ENCODE measurements at places on chromosomes 4 and X. TPM values are rescaled to one million over a fixed set of nuclear protein-coding genes. Genes with fewer than 3 reads are reported as not detected.

GPRASP1 gene
- total RNA-seq = 26.7 TPM

MAGEA12 gene
- total RNA-seq = not detected

N4BP2 gene
- total RNA-seq = 8.9 TPM

PTCHD1 gene
- total RNA-seq = 0.04 TPM

GRCh38 chr4:148449921-148450320, 7.7 kb upstream of the NR3C2 start:
- DNase-seq = no peak

DNA sequence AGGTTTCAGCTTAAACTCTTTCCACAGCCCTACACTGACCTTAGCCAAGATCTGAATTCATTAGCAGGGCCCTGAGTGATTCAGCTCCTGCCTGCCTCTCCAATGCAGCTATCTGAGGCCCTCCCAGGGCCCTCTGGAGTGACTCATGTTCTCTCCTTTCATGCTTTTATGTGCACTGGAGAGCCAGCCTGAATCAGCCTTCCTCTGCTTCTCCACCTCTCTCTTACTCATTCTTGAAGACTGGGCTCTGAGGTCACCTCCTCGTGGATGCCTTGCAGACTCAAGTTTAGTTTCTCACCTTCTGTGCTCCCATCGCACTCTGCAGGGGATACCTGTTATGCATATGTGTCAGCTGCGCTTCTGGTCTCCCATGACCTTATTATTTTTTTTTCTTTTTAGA, 3.1 kb upstream of the OCIAD2 start:
- no peak for DNase-seq

DNA sequence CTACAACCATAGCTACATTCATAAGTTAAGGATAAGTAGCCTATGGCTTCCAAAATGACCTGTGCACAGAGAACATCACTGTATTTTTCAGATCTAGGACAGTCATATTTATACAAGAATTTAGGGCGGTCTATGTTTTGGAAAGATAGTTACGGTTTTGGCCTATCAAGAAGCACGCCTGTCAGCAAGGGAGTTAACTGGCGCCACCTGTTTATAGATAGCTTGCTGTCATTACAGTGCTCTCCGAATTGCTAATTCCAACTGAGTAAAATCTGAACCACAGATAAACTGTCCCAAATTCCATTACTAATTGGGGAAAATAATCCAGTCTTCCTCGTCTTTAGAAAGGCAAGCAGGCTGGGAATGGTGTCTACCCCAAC, 646 bp downstream of the ABCB7 start:
- DNase-seq = no peak

GRCh38 chr4:24923550-24923949, 10.7 kb upstream of the CCDC149 start:
- no peak for DNase-seq

GRCh38 chrX:44039556-44039955, 66.4 kb upstream of the NDP start:
- DNase-seq = no peak

DNA sequence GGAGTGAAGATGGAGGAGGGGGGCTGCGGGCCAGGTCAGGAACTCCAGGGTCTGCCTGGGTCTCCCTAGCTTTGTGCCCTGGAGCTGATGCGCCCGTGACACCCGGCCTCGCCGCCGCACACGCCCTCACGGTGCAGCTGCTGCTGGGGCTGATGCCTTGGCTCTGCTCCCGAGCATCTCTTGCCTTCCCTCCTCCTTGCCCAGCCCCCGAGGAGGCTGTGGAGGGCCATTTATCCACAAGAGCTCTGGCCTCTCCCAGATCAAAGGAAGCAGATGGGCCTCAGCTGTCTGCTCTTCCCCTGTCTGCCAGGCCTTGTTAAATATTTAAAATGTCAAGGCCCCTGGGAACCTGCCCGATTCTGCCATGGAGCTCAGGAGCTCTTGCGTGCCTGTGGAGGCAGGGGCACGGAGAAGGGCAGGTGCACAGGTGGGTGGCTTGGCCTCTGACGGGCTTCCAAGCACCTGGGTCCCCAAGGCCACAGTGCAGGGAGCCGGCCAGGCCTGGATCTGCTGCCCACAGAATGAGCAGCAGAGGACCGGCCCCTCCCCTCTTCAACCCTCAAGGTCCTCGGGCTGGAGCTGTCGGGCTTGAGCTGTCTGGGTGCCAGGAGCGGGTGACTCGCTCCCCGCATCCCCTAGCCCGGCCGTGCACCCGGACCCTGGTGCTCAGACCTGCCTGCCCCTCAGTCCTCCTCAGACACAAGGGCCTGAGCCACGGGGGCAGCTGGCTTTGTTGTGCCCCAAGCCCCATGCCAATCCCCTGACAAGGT, 20.3 kb downstream of the ATP2B3 start:
- no peak for DNase-seq

DNA sequence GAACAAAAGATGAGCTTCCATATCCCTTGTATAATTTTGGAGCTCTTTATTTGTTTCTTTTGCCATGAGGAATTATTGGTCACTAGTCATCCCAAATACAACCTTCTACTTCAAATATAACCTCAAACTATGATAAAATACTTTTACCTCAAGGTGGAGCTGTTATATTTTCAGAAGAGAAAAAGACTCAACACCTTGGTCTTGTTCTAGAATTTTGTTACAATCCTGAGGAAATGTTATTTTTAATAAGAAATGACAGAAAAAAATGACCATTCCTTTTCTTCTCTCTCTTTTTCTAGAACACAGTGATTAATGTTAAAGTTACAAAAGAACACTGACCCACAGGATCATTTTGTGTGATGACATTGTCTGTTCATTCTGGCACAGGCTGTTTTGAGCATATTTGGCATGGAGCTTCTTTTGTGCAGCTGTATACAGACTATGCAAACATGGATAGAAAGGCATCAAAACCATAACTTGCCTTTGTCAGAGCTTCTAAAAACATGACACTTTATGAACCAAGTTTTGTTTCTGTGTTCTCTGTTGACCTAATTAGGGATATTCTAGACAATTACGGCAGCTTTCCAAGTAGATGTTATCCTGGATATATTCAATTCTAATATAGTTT, 159.6 kb upstream of the CTSO start:
- DNase-seq = no peak

- no peak for DNase-seq
Observed at GRCh38 chr4:65401083-65401482, 269.2 kb downstream of the EPHA5 start.

- DNase-seq = no peak
Observed at GRCh38 chr4:141081921-141082395, 51.3 kb downstream of the RNF150 start.

- DNase-seq = no peak
Observed at GRCh38 chr4:57114973-57115372, 4.8 kb upstream of the IGFBP7 start.

- DNase-seq = no peak
Observed at GRCh38 chr4:116531870-116532269, 553.5 kb downstream of the TRAM1L1 start.

GRCh38 chrX:31266203-31267076, 194.6 kb upstream of the FTHL17 start:
- peak; percentile 70 for DNase-seq

DNA sequence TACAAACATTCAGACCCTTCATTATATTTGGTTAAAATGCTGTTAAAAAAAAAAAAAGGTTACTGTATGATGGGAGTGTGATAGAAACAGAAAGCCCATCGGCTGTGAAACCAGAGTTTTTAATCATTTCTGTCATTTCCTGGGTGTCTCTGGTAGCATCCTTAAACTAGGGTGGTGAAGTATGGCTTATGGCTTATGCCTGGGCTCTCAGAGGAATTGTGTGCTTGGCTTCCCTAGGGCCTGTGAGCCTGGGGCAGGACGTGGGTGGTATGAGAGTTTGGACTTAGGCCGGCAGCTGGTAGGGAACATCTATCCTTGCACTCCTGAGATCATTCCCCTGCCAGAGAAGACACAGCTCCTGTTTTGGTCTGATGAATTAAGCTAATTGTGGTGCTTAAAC, 52.2 kb downstream of the DCUN1D4 start:
- DNase-seq = no peak

DNA sequence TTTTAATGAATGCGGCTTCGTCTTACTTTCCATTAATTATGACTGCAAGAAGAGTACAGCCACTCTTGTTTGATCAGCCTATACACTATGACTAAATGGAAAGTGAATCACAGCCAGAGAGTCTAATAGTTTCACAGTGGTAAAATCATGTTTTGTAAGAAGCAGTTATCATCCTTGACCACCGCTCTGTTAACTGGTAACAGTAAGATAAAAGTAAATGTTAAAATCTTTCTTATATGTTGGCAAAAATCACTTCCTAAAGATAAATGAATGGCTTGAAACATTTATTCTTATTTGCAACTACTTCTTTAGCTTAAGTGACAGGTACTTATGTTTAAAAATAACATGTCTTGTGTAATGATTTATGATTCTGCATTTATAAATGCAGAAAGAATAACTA, 13.2 kb downstream of the GALNT7 start:
- DNase-seq = no peak

DNA sequence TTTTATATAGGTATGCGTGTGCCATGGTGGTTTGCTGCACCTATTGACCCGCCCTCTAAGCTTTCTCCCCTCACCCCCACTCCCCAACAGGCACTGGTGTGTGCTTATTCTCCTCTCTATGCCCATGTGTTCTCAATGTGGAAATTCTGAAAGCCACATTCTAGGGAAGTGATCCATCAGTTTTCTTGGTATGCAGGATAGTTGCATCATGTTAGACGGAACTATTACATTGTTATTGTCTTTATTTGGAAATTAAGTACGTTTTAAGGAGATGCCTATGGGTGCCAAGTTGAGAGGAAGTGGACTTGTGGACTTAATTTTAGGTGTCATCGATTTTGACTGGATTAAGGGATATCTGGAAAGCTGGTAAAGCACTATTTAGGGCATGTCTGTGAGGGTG, 204.6 kb downstream of the RBM46 start:
- no peak for DNase-seq

DNA sequence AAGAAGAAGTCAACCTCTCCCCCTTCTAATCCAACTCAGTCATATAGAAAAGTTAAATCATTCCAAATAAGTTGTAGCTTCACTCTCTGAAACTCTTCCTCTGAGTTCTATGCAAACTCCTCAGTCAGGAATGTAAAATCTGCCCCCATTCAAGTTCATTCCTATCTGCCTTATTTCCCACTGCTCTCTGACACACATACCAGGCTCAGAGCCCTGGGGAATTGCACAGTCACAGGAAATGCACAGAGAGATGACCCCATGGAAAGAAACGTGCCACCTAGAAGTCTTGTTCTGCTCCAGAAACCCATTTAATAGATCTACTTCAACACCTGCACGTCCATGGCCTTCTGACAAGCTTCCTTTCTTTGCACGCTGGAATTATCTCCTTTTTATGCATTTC, 236.0 kb upstream of the VCX3A start:
- DNase-seq = no peak

DNA sequence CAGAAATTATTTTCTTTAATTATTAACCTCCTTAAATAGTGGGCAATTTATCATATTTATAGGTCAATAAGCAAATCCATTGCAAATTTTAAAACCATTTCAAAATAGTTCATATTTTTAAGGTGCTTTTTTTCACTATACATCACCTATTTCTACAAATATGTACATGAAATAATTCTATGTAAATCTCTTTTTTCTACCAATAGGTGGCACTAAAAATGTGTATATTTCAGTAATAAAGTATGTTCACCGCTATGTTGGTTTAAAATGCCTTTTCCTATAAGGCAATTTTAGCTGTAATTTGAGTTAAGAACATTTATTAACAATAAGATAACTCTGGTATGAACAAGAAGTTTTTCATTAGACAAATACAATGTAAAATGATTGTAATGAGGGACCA, 672.2 kb downstream of the KCTD8 start:
- no peak for DNase-seq

DNA sequence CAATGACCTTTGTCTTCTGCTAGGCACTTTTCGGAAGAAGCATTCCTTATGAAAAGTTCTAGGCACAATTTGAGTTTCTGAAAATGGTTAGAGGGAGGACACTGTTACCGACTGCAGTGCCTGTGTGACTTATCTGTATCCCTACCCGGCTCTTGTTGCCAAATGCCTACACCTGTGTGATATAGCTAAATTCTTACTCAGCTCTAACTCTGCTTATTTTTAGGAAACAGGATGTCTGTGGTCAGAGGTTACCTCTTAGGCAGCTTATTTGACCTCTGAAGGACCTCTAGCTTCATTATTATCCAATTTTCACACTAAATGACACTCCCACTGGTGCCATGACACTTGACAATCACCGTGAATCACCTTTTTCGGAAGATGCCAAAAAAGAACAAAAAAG, 561.1 kb upstream of the SMIM31 start:
- no peak for DNase-seq

- no peak for DNase-seq
Observed at GRCh38 chr4:89995814-89996213, 101.2 kb downstream of the MMRN1 start.

DNA sequence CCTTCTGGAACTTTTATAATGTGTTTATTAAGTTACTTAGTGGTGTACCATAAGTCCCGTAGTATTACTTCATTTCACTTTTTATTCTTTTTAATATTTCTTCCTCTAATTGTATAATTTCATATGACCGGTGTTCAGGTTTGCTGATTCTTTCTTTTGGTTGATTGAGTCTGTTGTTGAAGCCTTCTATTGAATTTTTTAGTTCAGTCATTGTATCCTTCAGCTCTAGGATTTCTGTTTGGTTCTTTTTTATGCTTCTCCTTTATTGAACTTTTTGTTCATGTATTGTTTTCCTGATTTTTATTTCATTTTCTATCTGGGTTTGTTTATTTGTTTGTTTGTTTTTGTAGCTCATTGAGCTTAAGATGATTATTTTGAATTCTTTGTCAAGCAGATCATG, 8.8 kb downstream of the CEP44 start:
- no peak for DNase-seq

GRCh38 chr4:110248100-110248499, 49.7 kb upstream of the ELOVL6 start:
- no peak for DNase-seq

DNA sequence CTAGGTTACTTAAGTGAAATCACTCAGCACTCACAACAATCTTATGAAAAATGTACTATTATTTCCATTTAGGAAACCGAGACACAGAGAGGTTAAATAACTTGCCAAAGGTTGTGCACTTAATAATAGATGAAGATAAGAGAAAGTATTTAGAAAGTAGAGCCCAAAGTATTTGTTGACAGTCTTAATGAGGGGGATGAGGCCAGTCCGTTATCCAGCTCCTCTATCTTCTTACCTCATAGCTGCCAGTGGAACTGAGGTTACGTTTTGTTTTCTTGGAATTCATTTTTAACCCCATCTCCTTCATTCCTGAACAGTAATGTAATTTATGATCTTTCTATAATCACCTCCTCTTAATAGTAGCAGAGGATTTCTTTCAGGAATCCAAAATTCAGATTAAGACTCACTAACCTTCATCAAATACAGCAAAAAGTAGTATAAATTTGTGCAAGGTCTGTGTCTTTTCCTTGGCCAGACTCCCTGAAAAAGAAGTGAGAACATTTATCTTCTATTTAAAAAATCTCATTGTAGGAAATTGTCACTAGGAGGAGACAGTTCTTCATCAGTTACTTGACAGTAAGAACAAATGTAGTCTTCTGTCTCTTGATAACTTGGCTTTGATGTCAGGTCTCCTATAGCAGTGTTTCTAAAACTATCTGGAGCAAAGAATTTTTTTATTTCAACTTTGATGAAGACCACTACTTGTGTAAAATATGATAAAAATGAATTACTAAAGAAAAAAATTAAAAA, 35.5 kb downstream of the F8 start:
- DNase-seq = no peak

Measured in sciatic nerve (tissue), 2 donors.